GM12878 (cell line): ENCODE measurements at places on chromosomes 5 and 9. TPM values are rescaled to one million over a fixed set of nuclear protein-coding genes. Genes with fewer than 3 reads are reported as not detected.

DNA sequence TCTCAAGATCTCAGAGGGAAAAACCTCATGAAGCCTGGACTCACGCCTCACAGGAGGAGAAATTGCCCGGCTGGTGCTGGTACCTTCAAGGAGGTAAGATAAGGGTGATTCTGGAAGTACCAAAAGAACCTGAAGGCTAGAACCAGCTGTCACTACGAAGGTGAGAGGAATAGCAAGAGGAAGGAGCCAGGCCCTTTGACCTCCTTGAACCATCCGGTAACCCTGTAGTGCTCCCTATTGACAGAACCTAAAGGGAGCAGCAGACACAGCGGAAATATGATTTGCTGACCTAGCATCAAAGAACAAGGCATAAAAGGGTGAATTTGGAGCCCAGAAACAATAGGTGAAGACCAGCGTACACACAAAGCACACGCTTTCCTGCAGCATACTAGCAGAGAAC lies 92.2 kb downstream of the DOCK8 start:
- DNase-seq, result no peak

DNA sequence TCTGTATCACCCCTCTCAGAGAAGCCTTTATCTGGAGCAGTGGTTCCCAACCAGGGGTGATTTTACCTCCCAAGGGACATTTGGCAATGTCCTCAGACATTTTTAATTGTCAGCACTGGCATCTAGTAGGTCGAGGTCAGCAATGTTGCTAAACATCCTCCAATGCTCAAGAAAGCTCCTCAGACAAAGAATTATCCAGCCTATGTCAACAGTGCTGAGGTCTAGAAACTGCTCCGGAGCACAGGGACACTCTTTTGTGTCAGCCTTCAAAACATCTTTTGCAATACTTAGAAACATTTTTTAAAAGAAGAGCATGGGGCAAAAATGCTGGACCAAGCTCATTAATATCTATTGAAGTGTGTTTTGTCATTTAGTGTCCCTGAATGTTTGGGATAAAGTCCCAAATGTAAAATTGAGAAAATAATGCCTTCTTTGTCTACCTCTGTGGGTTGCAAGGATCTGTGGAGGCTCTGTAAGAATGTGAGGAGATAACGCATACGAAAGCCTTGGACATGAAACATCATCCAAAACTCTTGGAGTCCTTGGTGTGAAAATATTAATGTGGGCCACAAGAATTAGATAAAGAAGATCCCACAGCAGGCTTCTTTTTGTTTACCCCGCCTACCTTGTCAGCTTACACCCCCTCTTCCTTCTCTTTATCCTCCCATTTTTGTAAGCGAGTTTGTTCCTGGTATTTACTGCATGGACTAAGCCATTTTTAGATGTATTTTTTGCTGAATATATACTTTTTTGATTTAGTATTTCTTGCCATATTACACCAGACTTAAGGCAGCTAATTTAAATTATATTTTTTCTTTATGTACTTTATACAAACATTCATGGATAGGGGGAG lies 193.5 kb downstream of the CD180 start:
- no peak for DNase-seq

DNA sequence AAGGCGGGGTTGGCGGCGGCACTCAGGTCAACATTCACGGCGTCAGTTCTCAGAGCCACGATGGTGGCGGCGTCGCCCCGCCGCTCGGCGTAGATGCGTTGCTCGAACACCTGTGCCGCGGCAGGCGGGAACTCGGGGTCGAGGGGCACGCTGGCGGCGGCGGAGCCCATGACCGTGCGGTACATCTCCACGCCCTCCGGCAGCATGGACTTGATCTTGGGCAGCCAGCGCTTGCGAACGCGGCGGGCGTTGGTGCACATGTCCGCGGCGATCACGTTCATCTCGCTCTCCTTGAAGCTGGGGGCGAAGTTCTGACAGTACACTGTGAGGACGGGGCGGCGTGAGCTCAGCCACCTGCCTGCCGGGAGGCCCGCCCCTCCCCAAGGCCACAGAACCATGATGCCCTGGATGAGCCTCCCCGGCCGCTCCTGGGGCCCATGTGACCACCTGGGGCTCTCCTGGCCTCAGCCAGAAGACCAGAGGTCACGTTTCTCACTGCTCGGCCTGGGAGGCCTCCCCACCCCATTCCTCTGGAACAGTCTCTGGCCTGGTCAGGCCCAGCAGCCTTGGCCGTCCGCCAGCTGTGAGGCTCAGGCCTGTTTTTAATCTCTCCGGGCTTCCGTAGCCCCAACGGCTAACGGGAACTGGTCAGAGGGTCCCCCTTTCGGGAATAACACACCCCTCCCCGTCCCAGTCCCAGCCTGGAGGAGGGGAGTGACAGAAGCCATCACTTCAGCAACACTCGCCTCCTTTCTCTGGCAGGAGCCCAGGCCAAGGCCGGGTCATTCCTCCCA lies 50.7 kb upstream of the UBAC1 start:
- DNase-seq, result no peak

DNA sequence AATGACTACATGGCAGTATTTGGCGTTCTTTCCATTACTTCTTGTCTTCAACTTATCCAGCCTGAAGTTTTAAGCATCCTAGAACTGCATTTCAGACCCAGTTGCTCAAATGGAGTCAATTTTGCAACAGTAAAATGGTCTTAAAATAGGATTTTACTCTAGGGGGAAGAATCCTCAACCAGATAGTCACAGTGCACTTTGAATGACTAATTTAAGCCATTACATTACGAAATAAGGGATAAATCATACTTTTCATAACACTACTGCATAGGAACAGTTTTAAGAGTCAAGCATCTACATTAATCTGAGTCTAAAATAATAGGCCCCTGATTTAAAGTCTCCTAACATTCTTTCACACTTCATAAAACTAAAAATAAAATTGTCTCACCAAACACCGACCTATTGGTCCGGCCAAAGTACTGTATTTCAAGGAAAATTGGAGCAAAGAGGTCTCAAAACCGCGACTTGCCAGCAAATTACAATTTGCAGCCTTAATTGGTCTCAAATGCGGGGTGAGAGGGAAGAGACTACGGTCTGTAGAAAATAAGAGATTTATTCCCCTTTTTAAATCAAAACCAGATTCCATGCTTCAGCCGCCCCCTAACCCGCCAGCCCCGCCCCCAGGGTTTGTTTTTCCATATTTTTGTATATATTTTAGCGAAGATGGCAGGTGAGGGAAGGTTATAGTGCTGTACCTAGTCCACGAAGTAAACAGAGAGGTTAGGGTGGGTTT lies 1.2 kb upstream of the SMARCA2 start:
- no peak for DNase-seq

Gene PCDHB4
- not detected in 2 replicates for polyA plus RNA-seq
